ENCODE measurements at places on chromosomes 12 and 14. TPM values are rescaled to one million over a fixed set of nuclear protein-coding genes. Genes with fewer than 3 reads are reported as not detected.

The STXBP6 gene
- 27.1 TPM for total RNA-seq

DNA sequence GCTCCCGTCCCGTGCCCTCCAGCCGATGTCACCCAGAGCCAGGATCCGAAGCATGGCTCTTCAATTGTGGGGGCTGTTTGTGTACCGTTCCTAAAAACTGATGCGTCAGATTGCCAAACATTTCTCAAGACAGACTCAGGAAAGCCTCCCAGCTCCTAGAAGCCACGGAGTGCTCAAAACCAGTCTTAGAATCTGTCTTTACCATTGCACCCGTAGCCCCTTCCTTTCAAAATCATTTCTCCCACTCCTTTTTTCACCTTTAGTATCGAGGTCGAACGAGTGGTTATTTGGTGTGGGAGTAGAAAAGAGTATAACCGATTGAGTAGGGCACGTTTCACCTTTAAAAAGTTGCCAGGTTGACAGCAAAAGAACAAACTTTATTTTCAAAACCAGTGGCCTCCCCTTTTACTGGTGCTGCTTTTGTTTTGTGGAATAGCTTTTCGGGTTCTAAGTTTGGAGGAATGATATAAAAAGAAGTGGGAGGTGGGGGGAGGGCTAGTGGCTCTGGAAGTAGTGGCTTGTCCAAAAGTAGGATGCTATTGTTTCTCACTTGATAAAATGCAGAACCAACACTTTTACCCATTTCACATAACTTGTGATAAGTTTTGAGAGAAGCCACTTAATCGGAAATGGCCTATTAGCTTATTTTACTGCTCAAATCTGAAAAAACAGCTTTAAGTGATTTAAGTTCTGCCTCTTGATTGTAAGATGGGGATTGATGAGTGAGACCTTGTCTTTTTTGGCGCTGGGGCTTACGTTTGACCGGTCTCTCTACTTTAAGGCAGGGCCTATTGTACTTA is 803 bp downstream of the STK38L start:
- H3K27ac ChIP-seq: peak overlapping the region; percentile 84
- H3K4me3 ChIP-seq: peak overlapping the region; percentile 80
- DNase-seq: no peak
- no peaks in the 10 kb centered on the region for H3K36me3 ChIP-seq
- H3K27me3 ChIP-seq: no peaks in the 10 kb centered on the region
- no peaks in the 10 kb centered on the region for H3K4me1 ChIP-seq

GRCh38 chr12:132582058-132582420 is 28.3 kb downstream of the LRCOL1 start:
- H3K27me3 ChIP-seq: peaks cover 5% of the 10 kb centered on the region
- H3K4me3 ChIP-seq: no peak overlapping the region
- no peaks in the 10 kb centered on the region for H3K4me1 ChIP-seq
- no peak overlapping the region for H3K27ac ChIP-seq

GRCh38 chr14:98136012-98136789 is 1135.8 kb downstream of the BCL11B start:
- no peaks in the 10 kb centered on the region for H3K27me3 ChIP-seq
- no peaks in the 10 kb centered on the region for H3K36me3 ChIP-seq
- DNase-seq: no peak
- H3K4me3 ChIP-seq: no peak overlapping the region
- no peak overlapping the region for H3K27ac ChIP-seq
- H3K4me1 ChIP-seq: peaks cover 6% of the 10 kb centered on the region

DNA sequence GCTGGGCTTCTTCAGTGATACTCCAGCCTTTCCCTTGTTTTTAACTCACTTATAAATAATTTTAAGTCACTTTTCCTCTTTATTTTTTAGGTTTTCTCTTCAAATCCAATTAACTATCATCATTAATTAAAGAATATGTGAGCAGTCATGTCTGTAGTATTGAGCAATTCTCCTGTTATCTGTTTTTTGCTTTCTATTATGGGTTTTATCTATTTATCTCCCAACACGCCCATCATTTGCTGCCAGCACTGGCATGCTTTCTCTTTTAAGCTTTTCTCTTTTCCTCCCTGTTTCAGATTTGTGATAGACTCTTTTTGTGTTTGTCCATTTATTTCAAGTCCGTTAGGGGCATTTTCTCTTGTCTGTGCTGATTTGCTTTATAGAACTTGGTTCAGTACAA is 72.3 kb downstream of the CRADD start:
- no peak overlapping the region for H3K27ac ChIP-seq
- H3K4me1 ChIP-seq: peaks cover 5% of the 10 kb centered on the region
- H3K4me3 ChIP-seq: no peak overlapping the region
- DNase-seq: no peak
- H3K36me3 ChIP-seq: no peaks in the 10 kb centered on the region

- no peaks in the 10 kb centered on the region for H3K4me1 ChIP-seq
- H3K27me3 ChIP-seq: peaks cover 45% of the 10 kb centered on the region
- no peak overlapping the region for H3K4me3 ChIP-seq
- DNase-seq: no peak
These were observed 66.5 kb downstream of the TNFAIP2 start for GRCh38 chr14:103189481-103190470.

DNA sequence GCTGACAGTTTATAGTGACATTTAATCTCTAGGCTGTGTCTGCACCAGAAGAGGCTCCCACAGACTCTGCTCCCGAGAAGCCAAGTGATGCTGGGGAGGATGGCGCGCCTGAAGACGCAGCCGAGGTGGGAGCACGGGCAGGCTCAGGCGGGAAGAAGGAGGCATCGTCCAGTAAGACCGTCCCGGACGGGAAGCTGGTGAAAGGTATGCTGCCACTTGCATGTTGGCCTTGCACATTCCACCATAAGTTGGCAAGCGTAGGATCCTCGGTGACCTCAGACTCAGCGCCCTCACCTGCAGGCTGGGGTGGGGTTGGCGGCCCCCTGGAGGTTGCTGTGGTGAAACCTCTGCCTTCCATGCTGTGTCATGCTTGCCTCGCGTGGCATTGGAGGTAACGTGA is 45.6 kb downstream of the SFSWAP start:
- no peak overlapping the region for H3K4me3 ChIP-seq
- DNase-seq: no peak
- H3K27ac ChIP-seq: no peak overlapping the region
- H3K27me3 ChIP-seq: no peaks in the 10 kb centered on the region
- no peaks in the 10 kb centered on the region for H3K4me1 ChIP-seq
- H3K36me3 ChIP-seq: peaks cover 29% of the 10 kb centered on the region

- H3K27me3 ChIP-seq: no peaks in the 10 kb centered on the region
- no peak overlapping the region for H3K27ac ChIP-seq
- no peak overlapping the region for H3K4me3 ChIP-seq
- H3K4me1 ChIP-seq: peaks cover 5% of the 10 kb centered on the region
- DNase-seq: no peak
These were observed 15.4 kb downstream of the GLTP start for GRCh38 chr12:109864916-109865315.

DNA sequence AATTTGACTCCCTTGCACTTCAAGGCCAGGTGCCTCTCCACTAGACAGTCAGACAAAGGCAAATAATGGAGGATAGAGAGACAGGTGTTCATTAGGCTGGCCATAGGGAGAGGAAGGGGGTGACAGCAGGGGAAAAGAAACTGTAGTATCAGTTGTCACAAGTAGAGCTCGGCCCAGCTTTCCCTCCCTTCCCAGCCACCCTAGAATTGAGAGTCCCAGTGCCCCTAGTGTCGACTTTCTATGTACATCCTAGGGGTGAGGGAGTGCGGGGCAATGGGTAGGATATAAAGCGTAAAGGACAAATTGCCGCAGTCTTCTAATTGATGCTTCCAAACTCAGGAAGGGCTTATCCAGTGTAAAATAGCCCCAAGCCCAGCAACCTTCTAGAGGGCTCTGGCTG is 39.0 kb downstream of the BAZ2A start:
- H3K4me1 ChIP-seq: no peaks in the 10 kb centered on the region
- H3K27me3 ChIP-seq: no peaks in the 10 kb centered on the region
- no peak overlapping the region for H3K27ac ChIP-seq
- DNase-seq: no peak
- peaks cover 29% of the 10 kb centered on the region for H3K36me3 ChIP-seq
- no peak overlapping the region for H3K4me3 ChIP-seq

- H3K36me3 ChIP-seq: no peaks in the 10 kb centered on the region
- no peak overlapping the region for H3K4me3 ChIP-seq
These were observed 314.1 kb downstream of the SNAPC1 start for GRCh38 chr14:62076368-62076767.

The NDRG2 gene
- 12.6 TPM for total RNA-seq

DNA sequence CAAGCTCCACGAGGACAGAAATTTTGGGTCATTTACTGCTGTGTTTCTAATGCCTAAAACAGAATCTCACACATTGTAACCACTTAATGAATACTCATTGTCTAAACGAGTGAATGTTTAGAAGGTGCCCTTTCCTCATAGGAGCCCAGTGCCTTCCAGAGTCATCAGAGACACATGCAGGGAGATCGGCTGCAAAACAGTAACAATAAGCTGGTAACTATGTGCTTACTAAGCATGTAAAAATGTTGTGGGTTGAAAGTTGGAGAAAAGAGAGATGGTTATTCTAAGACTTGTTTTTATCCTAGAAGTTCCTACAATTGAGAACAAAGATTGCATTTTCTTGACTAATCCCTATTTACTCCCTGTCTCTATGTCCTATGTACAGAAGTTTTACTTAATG is 7.4 kb downstream of the TESPA1 start:
- DNase-seq: peak; percentile 82
- H3K4me3 ChIP-seq: no peak overlapping the region
- no peaks in the 10 kb centered on the region for H3K36me3 ChIP-seq
- peak overlapping the region; percentile 63 for H3K27ac ChIP-seq
- peaks cover 22% of the 10 kb centered on the region for H3K4me1 ChIP-seq

The ACSS3 gene
- total RNA-seq: 13.9 TPM

- H3K4me3 ChIP-seq: peak overlapping the region; percentile 45
- H3K36me3 ChIP-seq: no peaks in the 10 kb centered on the region
- no peaks in the 10 kb centered on the region for H3K27me3 ChIP-seq
- peak; percentile 29 for DNase-seq
- no peak overlapping the region for H3K27ac ChIP-seq
These were observed 127.1 kb downstream of the FIGNL2 start for GRCh38 chr12:51721282-51721940.

DNA sequence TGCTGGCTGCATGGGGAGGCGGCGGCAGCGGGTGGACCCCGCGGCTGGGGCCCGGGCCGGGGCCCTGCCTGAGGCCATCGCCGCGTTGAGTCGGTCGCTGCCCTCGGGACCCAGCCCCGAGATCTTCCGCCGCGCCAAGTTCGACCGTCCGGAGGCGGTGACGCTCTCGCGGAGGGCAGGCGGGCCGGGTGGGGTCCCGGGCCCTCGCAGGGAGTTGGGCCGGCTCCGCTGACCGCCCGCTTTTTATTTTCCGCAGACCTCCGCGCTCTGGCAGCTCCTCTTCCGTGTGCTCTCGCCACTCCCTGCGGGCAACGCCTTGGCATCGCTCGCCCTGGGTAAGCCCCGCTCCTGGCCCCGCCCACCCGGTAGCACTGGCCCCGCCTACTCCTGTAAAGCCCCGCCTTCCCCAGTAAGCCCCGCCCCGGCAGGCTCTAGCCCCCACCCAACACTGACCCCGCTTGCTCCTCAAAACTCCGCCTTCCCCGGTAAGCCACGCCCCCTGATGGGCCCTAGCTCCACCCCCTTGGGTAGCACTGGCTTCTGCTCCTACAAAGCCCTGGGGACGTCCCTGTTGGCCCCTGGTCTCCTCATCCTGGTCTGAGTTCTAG is 424 bp downstream of the TEDC1 start:
- no peaks in the 10 kb centered on the region for H3K36me3 ChIP-seq
- H3K4me3 ChIP-seq: peak overlapping the region; percentile 70
- H3K27me3 ChIP-seq: peaks cover 12% of the 10 kb centered on the region
- H3K27ac ChIP-seq: peak overlapping the region; percentile 70
- DNase-seq: no peak

Measured in astrocyte (in vitro differentiated cells and primary cell).